ENCODE measurements at places on chromosomes 6 and 20.

DNA sequence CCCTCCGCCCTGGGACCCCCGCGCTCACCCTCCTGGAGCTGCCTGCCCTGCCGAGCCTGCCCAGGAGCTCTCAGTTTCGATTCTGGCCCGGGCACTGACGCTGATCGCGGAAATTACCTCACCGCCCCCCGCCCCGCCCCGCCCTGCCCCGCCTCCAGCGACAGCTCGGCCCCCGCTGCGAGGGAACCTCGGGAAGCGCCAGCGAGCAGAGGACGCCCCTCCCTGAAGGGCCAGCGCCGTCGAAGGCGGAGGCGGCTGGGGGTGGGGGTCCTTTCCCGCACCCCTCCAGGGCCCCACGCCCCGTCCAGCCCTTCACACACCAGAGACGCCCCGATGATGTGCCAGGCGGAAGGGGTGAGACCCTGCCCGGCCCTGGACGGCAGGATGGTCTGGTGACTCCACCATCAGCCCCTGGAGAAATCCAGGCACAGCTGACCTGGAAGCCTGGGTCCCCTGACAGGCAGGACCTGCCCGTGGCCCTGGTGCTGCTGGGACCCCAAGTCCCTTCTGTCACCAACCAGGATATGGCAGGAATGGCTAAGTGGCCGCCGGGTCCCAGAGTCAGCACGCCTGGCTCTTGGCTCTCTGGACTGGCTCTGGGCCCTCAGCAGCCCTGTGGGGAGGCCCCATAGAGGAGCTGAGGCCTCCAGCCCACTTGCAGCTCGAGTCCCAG, at the start of gene HELZ2:
TSS of gene HELZ2 (minus strand) at position 84 of the 673 bp plus-strand sequence. CDS start 1,854 bp downstream, outside the sequence.
- peak; percentile 70 for DNase-seq

DNA sequence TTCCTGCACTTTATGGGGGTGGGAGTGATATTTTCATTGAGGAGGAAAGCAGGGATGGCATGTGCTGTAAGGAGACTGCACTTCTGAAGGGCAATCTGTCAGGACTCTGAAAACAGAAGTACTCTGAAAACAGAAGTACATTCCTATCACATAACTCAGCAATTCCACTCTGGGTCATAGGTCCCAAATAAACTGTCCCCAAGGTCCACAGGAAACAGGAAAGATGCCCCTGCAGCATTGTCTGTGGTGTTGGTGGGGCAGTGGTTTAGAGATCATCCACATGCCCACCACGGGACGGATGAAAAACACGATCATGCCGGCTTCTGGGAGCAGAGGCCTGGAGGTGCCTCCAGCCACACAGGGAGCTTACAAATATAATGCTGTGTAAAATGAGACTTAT, 150.3 kb downstream of the OTOR start:
- no peak for DNase-seq

DNA sequence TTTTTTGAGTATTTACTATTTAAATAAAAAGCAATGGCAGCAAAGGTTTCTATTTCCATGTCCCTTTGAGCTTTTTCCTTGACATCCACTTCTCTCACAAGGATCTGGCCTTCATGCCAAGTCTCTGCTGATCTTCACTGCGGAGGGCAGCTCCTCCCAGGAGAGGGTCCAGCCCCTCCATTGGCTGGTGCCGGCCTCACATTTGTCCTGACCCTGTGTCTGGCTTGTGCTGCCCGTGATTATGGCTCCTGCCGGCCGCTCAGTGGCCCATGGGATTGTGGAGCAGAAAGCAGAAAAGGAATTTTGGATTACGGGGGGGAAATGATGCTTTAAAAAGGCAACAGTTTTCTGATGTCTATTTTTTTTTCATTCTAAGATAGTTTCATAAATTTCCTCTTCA, 31.2 kb upstream of the PDE7B start:
- no peak for DNase-seq

DNA sequence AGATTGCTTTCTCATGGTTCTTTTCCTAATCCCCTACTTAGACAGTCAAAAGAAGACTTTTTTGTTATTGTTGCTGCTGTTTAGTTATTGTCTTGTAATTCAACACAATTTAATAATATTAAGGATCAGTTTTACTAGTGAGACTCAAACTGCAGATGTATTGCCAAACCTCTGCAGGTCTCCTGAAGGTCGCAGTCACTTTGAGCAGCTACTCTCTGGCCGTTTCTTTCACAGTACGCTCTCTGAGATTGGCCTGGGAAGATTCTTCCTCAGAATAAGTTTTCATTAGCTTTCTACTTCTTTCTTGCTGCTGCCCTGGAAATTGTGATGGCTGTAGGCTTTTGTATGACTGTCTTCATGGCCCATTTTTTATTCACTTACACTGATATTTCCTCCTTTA, 930.8 kb downstream of the QKI start:
- DNase-seq, result no peak

DNA sequence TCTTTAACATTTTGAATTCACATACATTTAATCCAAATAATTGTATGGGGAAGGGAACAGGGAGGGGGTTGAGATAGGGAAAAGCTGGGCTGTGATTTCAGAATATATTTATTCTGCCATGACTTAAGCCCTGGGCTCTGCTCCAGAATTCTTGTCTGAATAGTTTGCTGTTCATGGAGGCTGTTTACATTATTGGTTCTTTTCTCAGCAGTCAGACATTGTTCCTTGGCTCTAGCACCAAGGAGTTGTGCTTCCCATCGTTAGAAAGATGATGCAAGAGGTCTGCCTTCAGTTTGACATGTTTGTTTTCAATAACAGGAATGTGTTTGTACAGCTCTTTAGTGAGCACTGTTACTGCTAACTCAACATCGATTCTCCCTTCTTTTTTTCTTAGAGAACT, 198.8 kb upstream of the CDYL start:
- no peak for DNase-seq

DNA sequence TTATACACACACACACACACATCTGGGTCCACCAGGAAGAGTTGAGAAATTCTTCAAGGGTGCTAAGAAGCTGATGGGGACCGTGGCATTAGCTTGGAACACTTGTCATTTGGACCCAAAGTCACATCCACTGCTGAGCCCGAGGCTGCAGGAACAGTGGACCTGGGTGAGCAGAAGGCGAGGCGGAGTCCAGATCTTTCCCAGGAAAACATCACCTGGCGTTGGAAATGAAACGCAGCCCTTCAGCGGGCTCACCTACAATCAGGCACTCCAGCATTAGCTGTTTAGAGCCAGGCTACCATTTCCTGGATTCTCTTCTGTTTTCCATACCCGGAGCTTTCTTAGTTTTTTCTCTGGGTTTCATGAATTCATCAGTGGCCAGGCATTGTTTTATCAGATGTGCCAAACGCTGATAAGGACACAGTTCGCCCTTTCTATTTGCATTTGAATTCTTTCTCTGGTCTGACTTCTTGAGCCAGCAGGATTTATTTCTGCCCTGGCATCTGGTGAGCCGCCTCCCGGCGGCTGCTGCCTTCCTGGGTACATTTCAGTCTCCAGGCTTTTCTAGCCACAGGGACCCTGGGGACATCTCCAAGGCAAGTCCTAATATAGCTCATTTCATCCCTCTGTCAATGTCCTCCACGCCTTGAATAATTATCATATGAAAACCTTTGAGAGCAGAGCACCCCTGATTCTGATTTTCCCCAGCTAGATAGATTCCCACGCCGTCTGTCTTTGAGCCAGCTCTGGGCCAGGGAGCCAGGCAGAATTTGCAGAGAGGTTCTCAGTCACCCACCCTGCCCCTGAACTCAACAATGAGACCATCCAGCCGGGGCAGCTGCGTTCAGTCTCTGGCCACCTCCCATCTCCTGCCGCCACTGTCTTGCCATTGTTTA, 170.9 kb downstream of the TTLL2 start:
- no peak for DNase-seq

GRCh38 chr6:4480788-4481735, 295.1 kb upstream of the CDYL start:
- no peak for DNase-seq

DNA sequence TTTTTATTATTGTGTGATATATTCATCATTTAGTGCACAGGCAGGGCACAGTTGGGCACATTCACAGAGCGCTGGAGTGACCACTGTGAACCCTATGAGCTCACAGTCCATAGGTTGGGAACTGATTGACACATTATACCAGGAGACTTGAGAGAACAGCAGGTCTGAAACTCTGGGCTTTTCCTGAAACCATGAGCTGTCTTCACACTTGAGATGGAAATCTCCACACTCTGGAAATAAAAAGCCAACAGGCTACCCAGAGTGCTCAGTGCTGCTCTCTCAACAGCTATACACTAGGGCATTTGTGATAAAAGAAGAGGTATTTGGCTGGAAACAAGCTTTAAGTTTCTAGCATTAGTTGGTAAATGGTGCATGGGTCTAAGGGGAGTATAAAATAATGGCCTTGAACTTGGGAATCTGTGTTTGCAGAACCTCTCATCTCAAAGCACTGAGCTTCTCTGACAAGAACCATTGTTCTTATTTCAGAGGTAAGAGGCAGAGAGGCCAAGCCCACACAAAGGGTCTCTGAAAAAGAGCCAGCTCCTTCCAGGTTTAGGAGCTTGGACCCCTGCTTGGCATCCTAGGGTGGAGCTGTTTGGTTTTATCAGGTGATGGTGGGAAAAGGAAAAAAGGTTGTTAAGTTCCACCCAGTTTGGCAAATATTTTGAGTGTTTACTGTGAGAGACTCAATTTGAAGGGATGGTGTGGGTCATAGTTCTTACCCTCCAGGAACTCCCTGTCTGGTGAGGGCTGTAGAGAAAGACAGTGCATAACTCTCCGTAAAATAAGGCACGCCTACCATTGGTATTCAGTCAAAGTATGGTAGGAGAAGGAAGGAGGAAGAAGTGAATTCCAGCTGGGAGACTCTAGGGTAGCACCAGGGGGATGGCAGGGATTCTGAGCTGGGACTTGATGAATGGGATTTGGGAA, 14.5 kb downstream of the CHMP4B start:
- DNase-seq, result no peak

- DNase-seq, result no peak
These were observed 60.7 kb upstream of the LTV1 start for GRCh38 chr6:143782481-143782880.

DNA sequence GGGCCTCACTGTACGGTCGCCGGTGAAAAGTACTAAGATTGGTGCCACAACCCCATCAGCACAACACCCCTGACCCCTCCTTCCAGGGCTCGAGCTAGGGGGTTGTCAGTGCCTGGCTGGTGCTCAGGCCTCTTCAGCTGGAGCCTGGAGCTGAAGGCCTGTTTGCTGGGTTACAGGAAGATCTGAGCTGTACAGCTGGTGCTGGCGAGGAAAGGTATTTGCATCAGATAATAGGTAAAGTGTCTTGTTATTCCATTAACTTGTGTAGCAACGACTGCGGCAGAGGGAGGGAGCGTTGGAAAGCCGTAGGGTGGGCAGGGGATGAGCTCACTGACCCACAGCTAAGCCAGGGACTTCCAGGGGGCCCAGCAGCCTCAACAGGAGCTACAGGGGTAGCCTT, 15.8 kb upstream of the SIRPA start:
- DNase-seq, result no peak

GRCh38 chr6:123808556-123808955, 4.9 kb downstream of the NKAIN2 start:
- no peak for DNase-seq

GRCh38 chr6:5937936-5938706, 68.6 kb downstream of the NRN1 start:
- DNase-seq, result no peak

DNA sequence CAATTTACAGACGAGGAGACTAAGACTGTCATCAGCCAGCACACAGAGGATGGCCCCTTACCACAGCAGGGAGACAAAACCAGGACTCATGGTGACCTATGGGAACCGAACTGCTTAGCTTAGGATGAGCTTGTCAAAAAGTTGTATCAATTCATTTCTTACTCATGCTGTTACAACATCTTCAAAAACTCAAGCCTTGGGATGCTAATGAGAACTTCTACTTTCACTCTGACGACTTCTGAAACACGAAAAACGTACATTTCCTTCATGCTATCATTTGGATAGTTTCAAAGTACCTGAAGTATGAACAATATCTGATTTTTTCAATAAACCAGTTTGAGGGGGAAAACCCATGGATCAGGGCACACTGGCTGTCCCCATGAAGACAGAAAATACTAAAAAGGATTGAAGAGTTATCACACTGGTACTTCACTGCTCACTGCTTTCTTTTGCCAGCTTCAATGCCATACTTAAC, 31.9 kb downstream of the HIVEP2 start:
- DNase-seq, result no peak

GRCh38 chr6:142728910-142729481, 216.0 kb downstream of the HIVEP2 start:
- DNase-seq, result no peak

- no peak for DNase-seq
These were observed 56.5 kb upstream of the KCNK16 start for GRCh38 chr6:39378960-39379425.
